Activated CD4-positive, alpha-beta T cell treated with anti-CD3 and anti-CD28 coated beads for 4 hours (primary cell): ENCODE measurements at places on chromosomes 1 and 21.

DNA sequence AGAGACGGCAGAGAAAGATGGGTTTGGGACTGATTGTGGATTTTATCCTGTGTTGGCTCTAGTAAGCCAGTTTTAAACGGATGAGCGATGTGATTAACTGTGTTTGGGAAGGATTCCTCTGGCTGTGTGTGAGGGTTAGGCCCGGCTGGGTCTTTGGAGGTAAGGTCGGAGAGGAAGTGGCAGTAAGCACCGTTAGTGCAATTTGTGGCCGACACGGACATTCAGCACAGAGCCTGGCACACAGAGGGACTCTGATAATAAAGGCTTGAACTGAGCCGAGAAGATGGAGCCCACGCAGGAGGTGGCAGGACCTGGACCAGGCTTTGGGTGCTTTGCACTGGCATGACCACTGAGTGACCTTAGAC is 1.3 kb downstream of the MTFR1L start:
- DNase-seq = no peak

GRCh38 chr21:21666689-21667088 is 668.5 kb downstream of the NCAM2 start:
- no peak for DNase-seq

GRCh38 chr1:7954683-7955082 is 6.8 kb upstream of the PARK7 start:
- DNase-seq = no peak

DNA sequence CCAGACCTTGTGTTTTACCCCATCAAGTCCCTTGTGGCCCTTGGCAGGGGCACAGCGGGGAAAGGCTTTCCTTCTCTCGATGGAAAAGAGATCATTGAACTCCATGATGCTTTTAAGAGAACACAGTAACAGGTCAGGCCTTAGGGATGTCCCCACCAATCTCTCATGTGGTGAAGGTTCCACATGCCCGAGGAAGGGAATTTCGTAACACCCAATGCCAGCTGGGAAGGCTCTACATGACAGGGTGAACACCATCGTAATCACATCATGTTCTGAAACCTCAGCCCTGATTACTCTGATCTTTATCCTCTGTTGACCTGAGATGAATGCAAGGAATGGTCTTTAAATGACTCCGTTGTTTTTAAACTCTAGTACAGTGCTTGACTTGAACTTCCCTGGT is 105.5 kb upstream of the SPAG17 start:
- no peak for DNase-seq

- DNase-seq = no peak
Observed at GRCh38 chr21:45126204-45126626, 51.8 kb downstream of the ADARB1 start.

DNA sequence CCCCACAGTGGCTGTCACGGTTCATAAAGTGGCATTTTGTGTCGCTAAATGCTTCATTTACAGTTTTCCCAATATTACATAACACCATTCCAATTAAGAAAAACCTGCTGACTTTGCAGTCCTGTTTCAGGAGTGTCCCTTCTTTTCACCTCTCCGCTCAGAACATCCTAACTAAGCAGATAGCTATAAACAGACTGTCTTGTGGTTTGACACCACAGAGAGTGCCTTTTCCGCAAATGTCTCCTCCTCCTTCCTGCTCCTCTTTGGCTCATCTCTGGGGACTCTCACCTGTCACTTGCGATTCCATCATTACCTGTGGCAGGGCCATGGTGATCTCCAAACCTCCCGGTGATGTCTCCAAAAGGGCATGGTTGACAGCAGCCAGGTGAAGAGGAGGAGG is 119.0 kb downstream of the CNIH3 start:
- DNase-seq = no peak

- DNase-seq = no peak
Observed at GRCh38 chr1:22406722-22407495, 44.7 kb upstream of the ZBTB40 start.

DNA sequence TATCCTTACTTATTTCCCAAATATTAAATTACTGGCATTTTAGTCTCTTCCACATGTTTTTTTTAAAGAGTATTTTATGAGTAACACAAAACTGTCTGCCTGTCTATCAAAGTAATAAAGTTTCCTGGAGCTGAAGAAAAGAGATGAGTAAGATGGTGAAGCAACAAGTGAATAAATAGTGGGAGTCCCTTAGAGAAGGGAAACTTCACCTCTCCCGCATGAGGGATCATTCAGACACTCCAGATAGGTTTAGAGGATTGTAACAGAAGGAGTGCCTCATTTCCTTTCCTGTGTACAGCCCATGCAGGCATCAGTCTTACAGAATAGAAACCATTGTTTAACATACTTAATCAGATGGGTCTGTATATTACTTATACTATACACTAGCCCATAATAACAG is 205.7 kb downstream of the USP25 start:
- no peak for DNase-seq

- DNase-seq = no peak
Observed at GRCh38 chr1:214341459-214341858, 60.5 kb downstream of the SMYD2 start.

DNA sequence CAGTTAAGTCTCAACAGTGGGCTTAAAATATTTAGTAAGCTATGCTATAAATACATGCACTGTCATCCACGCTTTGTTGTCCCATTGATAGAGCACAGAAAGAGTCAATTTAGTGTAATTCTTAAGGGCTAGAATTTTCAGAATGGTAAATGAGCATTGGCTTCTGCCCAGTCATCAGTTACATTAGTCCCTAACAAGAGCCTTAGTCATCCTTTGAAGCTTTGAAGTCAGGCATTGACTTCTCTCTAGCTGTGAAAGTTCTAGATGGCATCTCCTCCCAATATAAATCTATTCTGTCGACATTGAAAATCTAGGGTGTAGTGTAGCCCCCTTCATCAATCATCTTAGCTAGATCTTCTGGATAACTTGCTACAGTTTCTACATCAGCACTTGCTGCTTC is 12.0 kb upstream of the LPGAT1 start:
- no peak for DNase-seq

DNA sequence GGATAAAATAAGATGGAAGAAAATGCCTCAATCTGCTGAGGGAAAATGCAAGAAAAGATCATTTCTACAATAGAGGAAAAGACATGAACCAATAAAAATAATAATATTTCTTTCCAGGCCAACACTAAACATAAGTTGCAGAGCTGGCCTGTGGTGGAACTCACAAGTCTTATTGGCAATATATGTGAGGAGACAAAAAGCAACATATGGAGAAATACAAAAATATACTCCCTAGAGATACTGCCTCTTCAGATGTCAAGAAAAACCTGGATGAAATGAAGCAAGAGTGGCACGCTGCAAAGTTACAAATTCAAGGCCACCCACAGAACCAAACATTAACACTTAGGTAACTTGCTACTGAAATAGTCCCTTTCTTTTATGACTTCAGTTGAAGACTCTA is 264.9 kb upstream of the FMN2 start:
- DNase-seq = no peak

DNA sequence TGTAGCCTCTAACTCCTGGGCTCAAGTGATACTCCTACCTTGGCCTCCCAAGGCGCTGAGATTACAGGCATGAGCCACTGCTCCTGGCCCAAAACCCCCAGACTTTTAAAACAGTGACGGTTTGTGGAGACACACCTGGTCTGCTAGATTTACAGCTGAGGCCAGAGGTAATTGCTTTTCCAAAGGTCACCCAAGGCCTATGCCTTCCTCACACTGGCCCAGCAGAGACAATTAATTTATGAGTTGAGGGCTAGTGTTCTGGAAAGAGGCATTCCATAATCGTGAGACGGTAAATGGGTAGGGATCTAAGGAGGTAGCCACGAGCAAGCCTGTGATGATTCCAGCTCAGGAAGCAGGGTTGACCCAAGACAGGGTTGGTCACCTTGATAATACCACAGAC is 12.4 kb upstream of the PARP1 start:
- DNase-seq = no peak

DNA sequence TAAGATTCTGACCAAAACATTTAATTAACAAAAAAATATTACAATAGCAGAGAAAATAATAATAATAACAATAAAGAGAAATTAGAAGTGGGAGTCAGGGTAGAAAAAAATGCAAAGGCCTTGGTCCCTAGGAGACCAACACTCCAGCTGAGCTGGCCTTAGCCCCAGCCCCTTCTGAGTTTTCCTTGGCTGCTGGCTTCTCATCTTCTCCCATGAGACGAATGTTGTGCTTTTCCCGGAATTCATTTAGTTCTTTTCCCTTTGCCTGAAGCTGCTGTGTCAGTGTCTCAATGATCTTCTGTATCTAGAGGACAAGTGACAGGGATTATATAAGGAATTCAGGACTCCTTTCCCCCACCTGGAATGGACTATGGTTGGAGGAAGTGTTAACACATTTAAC is 2.4 kb downstream of the KLHDC9 start:
- no peak for DNase-seq

GRCh38 chr1:66364578-66365391 is 169.2 kb upstream of the SGIP1 start:
- no peak for DNase-seq

- no peak for DNase-seq
Observed at GRCh38 chr1:206709322-206709721, 24.6 kb downstream of the MAPKAPK2 start.

- DNase-seq = no peak
Observed at GRCh38 chr1:40973912-40974311, 5.6 kb upstream of the CTPS1 start.

- DNase-seq = no peak
Observed at GRCh38 chr1:232378266-232379062, 251.5 kb downstream of the SIPA1L2 start.

GRCh38 chr1:110321045-110321444 is 18.1 kb upstream of the RBM15 start:
- no peak for DNase-seq

GRCh38 chr1:56830052-56830451 is 10.8 kb upstream of the FYB2 start:
- no peak for DNase-seq

DNA sequence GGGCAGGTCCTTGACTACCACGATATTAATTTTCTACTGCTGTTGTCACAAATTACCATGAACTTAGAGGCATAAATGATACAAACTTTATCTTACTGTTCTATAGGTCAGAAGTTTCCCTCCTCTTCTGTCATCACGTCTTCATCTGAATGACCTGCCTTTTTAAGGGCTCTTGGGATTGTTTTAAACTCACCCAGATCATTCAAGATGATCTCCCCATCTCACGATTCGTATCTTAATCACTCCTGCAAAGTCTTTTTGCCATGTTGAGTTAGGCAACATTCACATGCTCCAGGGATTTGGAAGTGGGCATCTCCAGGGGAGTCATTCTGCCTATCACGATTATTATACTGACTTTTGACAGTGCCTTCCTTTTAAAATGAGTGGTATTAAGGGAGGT is 32.1 kb downstream of the NCAM2 start:
- no peak for DNase-seq

DNA sequence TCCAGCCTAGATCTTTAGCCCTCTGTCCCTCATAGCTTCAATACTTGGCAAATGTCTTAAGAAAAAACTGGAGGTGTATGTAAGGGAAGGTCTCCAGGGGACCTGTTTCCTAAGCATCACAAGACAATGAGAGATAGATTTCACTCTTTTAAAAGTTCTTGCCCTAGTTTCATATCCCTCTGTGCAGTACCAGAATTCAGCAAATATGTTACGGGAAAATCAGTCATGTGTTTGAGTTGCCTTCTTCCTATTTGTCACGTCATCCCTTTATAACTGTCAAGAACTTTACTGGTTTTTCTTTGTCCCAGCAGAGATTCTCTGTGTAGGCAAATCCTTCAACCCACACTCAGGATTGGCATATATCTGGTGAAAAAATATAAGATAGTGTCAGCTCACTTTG is 32.3 kb downstream of the DNASE2B start:
- DNase-seq = no peak

GRCh38 chr1:244006961-244007360 is 44.1 kb upstream of the ZBTB18 start:
- DNase-seq = no peak

- peak; percentile 46 for DNase-seq
Observed at GRCh38 chr1:23177438-23178380, 9.1 kb upstream of the LUZP1 start.

DNA sequence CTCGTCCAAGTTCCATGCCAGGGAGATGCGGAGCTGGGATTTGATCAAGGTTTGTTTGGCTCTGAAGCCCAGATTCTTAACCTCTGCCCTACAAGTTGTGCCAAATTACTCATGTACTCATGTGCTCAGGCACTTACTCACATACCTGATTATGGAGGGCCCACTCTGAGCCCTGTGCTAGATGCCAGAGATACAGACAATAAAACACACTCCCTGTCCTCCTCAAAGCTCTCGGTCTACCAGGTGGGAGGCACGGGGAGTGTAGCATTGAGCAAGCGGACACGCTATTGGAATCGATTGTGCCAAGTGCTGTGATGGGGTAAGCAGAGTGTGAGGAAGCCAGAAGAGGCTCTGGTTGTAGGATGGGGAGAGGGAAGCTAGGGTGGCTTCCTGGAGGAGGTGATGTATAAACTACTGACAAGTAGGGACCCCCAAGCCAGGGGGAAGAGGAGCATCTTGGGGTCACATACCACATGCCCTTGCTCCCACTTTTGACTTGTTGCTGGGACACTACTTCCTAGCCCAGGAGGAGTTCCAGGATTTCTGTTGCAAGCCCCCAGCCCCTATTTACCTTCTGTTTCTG is 49.8 kb upstream of the IFNLR1 start:
- no peak for DNase-seq

DNA sequence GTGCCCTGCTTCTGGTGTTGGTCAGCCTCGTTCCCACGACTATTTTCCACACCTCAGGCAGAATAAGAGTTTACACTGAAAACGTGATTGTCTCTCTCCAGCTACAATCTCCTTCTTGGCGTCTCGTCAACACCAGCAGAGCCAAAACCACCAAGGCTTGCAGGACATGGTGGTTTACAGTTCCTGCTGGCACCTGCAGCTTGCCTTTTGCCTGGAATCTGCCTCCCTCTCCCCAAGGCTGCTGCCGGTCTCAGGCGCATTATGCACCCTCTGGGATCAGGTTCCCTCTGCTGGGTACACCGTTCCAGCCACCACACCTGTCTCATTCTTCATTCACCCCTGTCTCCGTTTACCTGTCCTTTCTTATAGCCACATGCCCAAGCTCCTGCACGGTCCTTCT is 315.9 kb downstream of the DSCAM start:
- DNase-seq = no peak

- no peak for DNase-seq
Observed at GRCh38 chr1:7350804-7351203, 420.3 kb upstream of the VAMP3 start.
